ENCODE measurements at places on chromosomes 4 and X. TPM values are rescaled to one million over a fixed set of nuclear protein-coding genes. Genes with fewer than 3 reads are reported as not detected.
A peak's percentile ranks its signal among the peaks of the same experiment; 100 is the strongest.

Gene CT55
- total RNA-seq, result not detected

Gene KLKB1
- total RNA-seq, result 1.6 TPM

Gene GPR101
- not detected for total RNA-seq

Gene CYSLTR1
- total RNA-seq, result 0.42 TPM

Gene TMPRSS11F
- total RNA-seq, result not detected

Gene VEGFC
- 1.2 TPM for total RNA-seq

Gene NXT2
- total RNA-seq, result 2.8 TPM

DNA sequence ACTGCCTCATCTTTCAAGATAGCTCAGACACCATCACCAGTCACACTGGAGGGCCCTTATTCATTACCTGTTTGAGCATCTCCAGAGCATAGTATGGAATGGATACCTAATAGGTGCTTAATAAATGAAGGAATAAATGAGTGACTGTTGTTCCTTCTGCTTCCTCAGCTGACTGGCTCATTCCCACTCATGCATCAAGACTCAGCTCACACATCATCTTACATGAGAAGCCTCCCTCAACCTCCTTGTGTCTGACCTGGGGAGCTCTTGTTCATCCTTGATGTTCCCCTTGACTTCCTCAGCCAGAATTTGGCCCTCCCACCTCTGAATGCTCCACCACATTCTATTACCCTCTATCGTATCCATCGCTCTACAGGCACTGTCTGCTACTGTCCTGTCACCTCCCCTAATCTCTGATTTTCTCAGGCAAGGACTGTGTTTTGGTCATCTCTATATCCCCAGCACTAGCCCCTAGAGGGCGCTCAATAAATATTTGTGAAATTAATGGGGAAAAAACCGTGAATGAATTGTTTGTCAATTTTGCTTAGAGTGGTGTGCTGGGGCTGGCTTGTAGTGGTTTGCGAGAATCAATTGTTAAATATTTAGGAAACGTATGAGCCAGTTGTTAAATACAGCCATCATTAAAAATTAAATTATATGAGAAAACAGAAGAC, 88.3 kb downstream of the NHSL2 start:
- no peak overlapping the region for H3K27ac ChIP-seq
- H3K4me1 ChIP-seq, result no peaks in the 10 kb centered on the region
- H3K27me3 ChIP-seq, result peaks cover 15% of the 10 kb centered on the region
- H3K36me3 ChIP-seq, result no peaks in the 10 kb centered on the region
- no peak overlapping the region for H3K4me3 ChIP-seq
- DNase-seq, result no peak

GRCh38 chr4:115515772-115516171, 402.4 kb upstream of the NDST4 start:
- no peak for DNase-seq
- H3K36me3 ChIP-seq, result no peaks in the 10 kb centered on the region
- H3K4me3 ChIP-seq, result no peak overlapping the region
- no peaks in the 10 kb centered on the region for H3K27me3 ChIP-seq
- H3K4me1 ChIP-seq, result no peaks in the 10 kb centered on the region

GRCh38 chrX:103311399-103311780, 600 bp upstream of the BEX2 start:
- H3K27me3 ChIP-seq, result peaks cover 13% of the 10 kb centered on the region
- DNase-seq, result no peak
- H3K4me1 ChIP-seq, result no peaks in the 10 kb centered on the region
- peak overlapping the region; percentile 47 for H3K4me3 ChIP-seq
- H3K36me3 ChIP-seq, result no peaks in the 10 kb centered on the region

DNA sequence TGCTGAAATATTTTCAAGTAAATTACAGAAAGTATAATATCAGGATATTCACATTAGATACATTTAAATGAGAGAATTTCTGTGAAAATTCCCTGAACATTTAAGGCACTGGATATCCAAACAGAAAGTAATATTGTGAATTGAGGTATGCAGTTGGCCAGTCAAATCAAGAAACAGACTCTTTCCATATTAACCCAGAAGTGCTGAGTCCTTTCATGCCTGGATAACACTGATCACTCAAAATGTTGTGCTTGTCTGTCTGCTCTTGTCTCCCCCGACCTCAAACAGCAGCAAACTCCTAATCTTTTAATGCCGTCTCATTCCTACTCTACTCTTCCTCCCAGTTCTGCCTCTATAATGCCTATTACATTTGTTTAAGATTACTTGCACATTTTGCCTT, 51.2 kb downstream of the TBC1D9 start:
- no peak for DNase-seq
- H3K36me3 ChIP-seq, result no peaks in the 10 kb centered on the region
- H3K4me3 ChIP-seq, result no peak overlapping the region
- H3K27ac ChIP-seq, result no peak overlapping the region
- no peaks in the 10 kb centered on the region for H3K4me1 ChIP-seq
- H3K27me3 ChIP-seq, result no peaks in the 10 kb centered on the region

GRCh38 chr4:172995161-172995560, 173.4 kb upstream of the GALNT7 start:
- no peaks in the 10 kb centered on the region for H3K4me1 ChIP-seq
- DNase-seq, result no peak
- H3K27me3 ChIP-seq, result no peaks in the 10 kb centered on the region
- H3K36me3 ChIP-seq, result no peaks in the 10 kb centered on the region

- no peaks in the 10 kb centered on the region for H3K27me3 ChIP-seq
- peaks cover 30% of the 10 kb centered on the region for H3K4me1 ChIP-seq
- no peak overlapping the region for H3K4me3 ChIP-seq
- H3K36me3 ChIP-seq, result no peaks in the 10 kb centered on the region
- DNase-seq, result peak; percentile 58
Observed at GRCh38 chr4:69832326-69833030, 27.5 kb downstream of the SULT1E1 start.

DNA sequence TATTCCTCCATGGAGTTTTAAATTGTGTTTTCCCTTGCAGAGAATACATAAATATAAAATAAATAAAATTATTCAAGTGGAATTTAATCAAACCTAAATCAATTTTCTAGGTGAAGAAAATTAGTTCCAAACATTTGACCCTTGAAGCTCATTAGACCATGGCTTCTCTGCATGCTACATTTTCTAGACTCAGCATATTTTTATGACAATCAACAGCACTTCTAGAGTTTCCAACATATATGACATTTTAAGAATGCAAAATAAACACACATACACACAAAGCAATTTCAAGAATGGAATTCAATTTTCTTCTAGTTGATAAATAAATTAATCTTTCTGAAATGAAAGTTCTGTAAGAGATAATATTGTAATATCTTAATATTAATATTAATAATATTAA, 1083.9 kb upstream of the INTU start:
- no peak overlapping the region for H3K27ac ChIP-seq
- no peak overlapping the region for H3K4me3 ChIP-seq
- DNase-seq, result no peak

GRCh38 chr4:128735714-128736113, 73.8 kb upstream of the JADE1 start:
- H3K27ac ChIP-seq, result no peak overlapping the region
- no peaks in the 10 kb centered on the region for H3K4me1 ChIP-seq
- H3K36me3 ChIP-seq, result no peaks in the 10 kb centered on the region
- no peak overlapping the region for H3K4me3 ChIP-seq
- H3K27me3 ChIP-seq, result no peaks in the 10 kb centered on the region

DNA sequence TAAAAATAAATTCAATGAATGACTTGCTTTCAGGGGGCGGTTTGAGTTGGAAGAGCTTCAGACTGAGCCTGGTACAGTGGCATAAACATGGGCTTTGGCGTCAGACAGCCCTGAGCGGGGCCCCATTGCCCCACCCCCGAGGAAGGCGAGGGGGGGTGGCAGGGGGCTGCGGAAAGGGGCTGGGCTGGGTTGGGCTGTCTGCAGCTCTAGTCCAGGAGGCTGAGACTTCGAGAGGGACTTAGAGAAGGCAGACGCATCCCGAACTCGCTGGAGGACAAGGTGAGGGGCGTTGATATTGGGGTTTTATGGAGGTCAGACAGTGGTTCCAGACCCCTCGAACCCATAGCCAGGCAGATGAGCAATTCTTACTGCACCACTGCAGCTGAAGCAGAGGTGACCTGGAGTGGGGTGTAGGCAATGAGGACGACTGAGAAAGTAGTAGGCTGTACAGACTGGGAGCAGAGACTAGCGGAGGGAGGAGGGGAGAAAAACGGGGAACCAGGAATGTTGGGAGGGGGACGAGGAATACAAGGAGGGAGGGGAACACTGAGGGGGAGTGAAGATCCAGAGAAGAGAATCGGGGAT, at the start of gene MAGED2:
Gene MAGED2 (plus strand): TSS at position 222 of the 585 bp plus-strand sequence. CDS start 1,587 bp downstream, outside the sequence.
- H3K36me3 ChIP-seq, result peaks cover 9% of the 10 kb centered on the region
- H3K27ac ChIP-seq, result peak within 1 kb of the TSS; percentile 85
- no peak for DNase-seq
- H3K27me3 ChIP-seq, result no peaks in the 10 kb centered on the region
- H3K4me3 ChIP-seq, result peak within 1 kb of the TSS; percentile 37

- H3K36me3 ChIP-seq, result no peaks in the 10 kb centered on the region
- no peak for DNase-seq
- no peak overlapping the region for H3K4me3 ChIP-seq
- H3K4me1 ChIP-seq, result no peaks in the 10 kb centered on the region
- H3K27me3 ChIP-seq, result no peaks in the 10 kb centered on the region
Observed at GRCh38 chr4:174358410-174358809, 74.7 kb downstream of the CEP44 start.

- no peaks in the 10 kb centered on the region for H3K27me3 ChIP-seq
- H3K4me1 ChIP-seq, result no peaks in the 10 kb centered on the region
- H3K36me3 ChIP-seq, result no peaks in the 10 kb centered on the region
- H3K4me3 ChIP-seq, result no peak overlapping the region
- no peak overlapping the region for H3K27ac ChIP-seq
Observed at GRCh38 chrX:11480626-11481025, 185.1 kb downstream of the ARHGAP6 start.

DNA sequence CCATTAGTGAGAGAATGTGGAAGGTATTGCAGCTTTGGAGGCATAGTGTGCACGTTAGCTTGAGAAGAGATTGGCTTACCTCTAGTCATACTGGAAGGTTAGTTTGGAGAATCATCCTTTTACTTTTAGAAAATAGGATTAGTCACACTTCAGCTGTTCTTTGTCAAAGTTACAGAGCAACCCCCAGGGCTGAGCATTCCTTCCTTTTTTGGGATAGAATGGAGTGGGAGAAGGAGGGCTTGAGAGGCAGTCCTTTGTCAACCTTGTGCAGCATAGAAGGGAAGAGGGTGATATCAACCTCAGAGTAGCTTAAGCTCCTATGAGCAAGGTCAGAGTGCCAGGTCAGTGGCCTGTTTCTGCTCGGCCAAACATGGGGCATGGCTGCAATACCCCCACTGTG, 8.6 kb upstream of the MBNL3 start:
- no peak overlapping the region for H3K4me3 ChIP-seq
- H3K4me1 ChIP-seq, result no peaks in the 10 kb centered on the region
- H3K27me3 ChIP-seq, result peaks cover 6% of the 10 kb centered on the region

DNA sequence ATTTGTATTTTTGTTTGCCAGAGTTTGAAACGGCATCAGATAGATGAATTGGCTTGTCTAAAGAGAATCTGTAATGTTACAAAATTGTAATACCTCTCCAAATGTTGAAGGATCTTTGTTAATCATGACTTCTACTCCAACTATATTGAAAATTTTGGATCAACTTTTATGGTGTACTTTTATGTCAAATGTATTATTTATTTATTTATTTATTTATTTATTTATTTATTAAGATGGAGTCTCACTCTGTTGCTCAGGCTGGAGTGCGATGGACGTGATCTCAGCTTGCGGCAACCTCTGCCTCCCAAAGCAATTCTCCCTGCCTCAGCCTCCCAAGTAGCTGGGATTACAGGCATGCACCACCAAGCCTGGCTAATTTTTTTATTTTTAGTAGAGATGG, 36.0 kb downstream of the RPA4 start:
- H3K27me3 ChIP-seq, result no peaks in the 10 kb centered on the region
- no peaks in the 10 kb centered on the region for H3K4me1 ChIP-seq
- DNase-seq, result no peak

GRCh38 chr4:142516686-142517526, 329.2 kb downstream of the INPP4B start:
- DNase-seq, result no peak
- H3K4me1 ChIP-seq, result no peaks in the 10 kb centered on the region
- no peaks in the 10 kb centered on the region for H3K36me3 ChIP-seq
- no peaks in the 10 kb centered on the region for H3K27me3 ChIP-seq

DNA sequence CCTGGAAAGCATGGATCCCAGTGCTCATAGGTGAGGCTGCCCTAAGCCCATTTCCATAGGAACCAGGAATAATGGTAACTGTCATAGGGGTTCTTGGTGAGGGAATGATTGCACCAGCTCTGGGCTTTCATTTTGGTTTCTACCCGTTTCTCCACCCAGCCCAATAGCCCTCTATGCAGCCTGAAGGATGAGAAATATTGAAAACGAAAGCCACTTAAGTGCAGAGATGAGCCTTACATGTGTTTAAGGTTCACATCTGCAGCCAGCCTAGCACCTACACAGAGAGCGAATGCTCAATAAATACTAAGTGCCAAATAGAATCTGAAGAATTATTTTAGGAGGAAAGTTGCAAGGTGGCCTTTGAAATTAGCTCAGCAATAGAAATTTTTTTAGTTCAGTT, 60.4 kb downstream of the MCF2 start:
- DNase-seq, result no peak
- no peak overlapping the region for H3K4me3 ChIP-seq
- H3K27ac ChIP-seq, result no peak overlapping the region
- H3K27me3 ChIP-seq, result no peaks in the 10 kb centered on the region

- H3K4me1 ChIP-seq, result no peaks in the 10 kb centered on the region
- H3K36me3 ChIP-seq, result no peaks in the 10 kb centered on the region
- no peak overlapping the region for H3K4me3 ChIP-seq
- DNase-seq, result no peak
Observed at GRCh38 chrX:54721424-54721823, 76.6 kb downstream of the ITIH6 start.

- no peaks in the 10 kb centered on the region for H3K27me3 ChIP-seq
- DNase-seq, result no peak
- H3K27ac ChIP-seq, result no peak overlapping the region
- no peaks in the 10 kb centered on the region for H3K4me1 ChIP-seq
- H3K36me3 ChIP-seq, result no peaks in the 10 kb centered on the region
Observed at GRCh38 chr4:70236125-70236524, 6.3 kb upstream of the CSN3 start.

DNA sequence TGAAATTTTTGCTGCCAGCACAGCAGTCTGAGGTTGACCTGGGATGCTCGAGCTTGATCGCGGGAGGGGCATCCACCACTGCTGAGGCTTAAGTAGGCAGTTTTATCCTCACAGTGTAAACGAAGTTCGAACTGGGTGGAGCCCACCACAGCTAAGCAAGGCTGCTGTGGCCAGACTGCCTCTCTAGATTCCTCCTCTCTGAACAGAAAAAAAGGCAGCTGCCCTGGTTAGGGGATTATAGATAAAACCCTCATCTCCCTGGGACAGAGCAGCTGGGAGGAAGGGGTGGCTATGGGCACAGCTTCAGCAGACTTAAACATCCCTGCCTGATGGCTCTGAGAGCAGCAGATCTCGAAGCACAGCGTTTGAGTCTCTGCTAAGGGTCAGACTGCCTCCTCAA, 314.6 kb downstream of the STPG2 start:
- H3K4me1 ChIP-seq, result no peaks in the 10 kb centered on the region
- DNase-seq, result no peak
- H3K27ac ChIP-seq, result no peak overlapping the region
- no peak overlapping the region for H3K4me3 ChIP-seq
- no peaks in the 10 kb centered on the region for H3K27me3 ChIP-seq

GRCh38 chrX:22481436-22481835, 208.7 kb downstream of the CBLL2 start:
- H3K4me3 ChIP-seq, result no peak overlapping the region
- H3K36me3 ChIP-seq, result no peaks in the 10 kb centered on the region
- no peak for DNase-seq

GRCh38 chrX:7112071-7112470, 35.4 kb upstream of the STS start:
- no peak for DNase-seq
- H3K27ac ChIP-seq, result no peak overlapping the region
- no peak overlapping the region for H3K4me3 ChIP-seq
- H3K36me3 ChIP-seq, result no peaks in the 10 kb centered on the region
- H3K4me1 ChIP-seq, result peaks cover 3% of the 10 kb centered on the region
